ENCODE measurements at places on chromosomes 6 and 20.

DNA sequence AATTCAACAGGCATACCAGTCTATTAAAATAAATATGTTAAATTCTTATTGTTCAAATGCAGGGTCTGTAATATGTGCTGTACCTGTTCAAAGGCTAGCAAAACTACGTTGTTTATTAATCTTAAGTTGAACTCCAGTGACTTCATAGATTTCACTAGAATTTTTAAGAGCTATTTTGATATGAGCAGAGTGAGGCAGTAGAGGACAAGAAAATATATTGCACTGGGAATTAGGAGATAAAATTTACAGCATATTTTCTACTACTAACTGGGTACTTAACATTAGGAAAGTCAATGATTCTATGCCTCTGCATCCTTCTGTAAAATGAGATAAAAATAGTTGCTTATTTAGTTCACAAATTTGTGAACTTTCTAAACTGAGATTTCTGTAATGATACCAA is 162.2 kb upstream of the BMP5 start:
- DNase-seq, result no peak

- DNase-seq, result no peak
Observed at GRCh38 chr6:37382994-37383765, 29.4 kb downstream of the RNF8 start.

DNA sequence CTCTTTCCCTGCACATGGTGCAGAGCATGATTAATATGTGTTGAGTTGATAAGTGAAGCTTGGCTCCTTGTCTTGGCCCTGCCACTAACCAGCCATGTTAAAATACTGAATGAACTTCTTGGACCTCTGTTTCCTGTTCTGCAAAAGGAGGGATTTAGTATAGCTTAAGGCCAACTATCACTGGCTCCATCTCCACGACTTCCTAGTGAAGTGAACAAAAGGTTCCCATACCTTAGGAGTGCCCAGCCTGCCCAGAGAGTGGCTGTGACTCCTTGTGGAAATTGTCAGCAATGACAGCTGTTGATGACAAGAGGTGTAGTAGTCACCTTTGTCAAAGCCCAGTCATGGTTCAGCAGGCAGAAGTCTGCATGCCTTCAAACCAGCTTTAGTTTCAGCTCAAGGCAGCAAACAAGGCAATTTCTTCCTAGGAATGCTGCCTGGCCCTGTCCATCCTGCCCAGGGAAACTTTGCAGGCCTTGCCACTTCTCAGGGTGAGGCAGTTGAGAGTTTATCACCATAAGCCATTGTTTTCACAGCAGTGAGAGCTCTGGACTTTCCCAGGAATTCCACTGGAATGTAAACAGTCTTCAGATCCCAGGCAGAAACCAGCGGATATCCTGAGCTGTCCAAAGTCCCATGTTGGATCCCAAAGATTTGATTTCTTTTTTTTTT is 169.7 kb upstream of the TNFAIP3 start:
- DNase-seq, result no peak

GRCh38 chr20:62485062-62485700 is 9.4 kb upstream of the GATA5 start:
- no peak for DNase-seq

- DNase-seq, result peak; percentile 6
Observed at GRCh38 chr20:20837574-20838021, 125.2 kb upstream of the RALGAPA2 start.
